CD4-positive, alpha-beta T cell treated with Interleukin-15 for 4 hours (primary cell): ENCODE measurements at places on chromosomes 16 and 17.

- no peak for DNase-seq
These were observed 3.8 kb downstream of the NKIRAS2 start for GRCh38 chr17:42023524-42024349.

GRCh38 chr17:46044286-46044928 is 45.4 kb downstream of the STH start:
- peak; percentile 59 for DNase-seq

DNA sequence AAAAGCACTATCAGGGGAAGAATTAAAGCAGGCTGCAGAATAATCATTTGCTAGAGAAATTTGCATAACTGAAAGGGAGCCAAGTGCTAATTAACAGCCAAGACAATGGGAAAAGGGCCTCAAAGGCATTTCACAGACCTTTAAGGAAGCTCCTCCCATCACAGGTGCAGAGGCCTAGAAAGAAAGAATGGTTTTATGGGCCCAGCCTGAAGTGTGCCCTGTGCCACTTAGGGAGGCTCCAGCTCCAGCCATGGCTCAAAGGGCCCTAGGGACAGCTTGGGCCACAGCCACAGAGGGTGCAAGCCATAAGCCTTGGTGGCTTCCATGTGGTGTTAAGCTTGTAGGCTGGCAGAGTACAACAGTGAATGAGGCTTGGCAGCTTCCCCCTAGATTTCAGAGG is 50.1 kb downstream of the RNF112 start:
- no peak for DNase-seq

DNA sequence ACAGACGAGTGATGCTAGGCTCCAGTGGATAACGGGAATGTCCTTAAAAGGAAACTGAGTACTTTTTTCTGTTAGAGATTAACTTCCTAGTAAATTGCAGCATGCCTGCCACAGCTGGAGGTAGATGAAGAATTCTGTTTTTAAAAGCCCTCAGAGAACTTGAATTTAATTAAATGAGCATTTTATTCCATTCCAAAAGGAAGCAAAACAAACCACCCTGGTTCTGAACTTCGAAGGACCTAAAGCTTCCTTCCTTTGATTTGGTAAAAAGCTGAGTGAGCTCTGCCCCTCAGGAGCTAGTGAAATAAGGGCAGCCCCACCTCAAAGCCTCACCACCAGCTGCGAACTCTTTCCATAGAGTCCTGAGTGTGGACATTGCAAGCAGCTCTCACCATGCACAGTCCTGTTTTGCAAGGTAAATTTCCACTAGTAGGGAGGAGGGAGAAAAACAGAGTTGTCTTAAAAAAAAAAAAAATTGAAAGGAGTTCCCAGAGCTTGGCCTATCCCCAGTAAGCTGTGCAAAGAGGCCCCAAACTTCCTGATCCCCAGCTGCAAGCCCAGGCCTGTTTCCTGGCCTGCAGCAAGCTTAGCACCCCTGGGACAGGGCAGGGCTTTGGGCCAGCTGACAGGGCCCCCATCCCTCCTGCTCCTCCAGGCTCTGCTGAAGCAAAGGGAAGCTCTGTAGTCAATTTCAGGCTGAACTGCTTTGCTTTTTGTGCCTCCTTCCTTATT is 11.2 kb downstream of the CHD9NB start:
- DNase-seq = no peak

- DNase-seq = no peak
These were observed 80.0 kb upstream of the HNF1B start for GRCh38 chr17:37824534-37825485.

- no peak for DNase-seq
These were observed 13.7 kb downstream of the B9D1 start for GRCh38 chr17:19348806-19349205.

GRCh38 chr16:30944352-30944751 is 4.5 kb upstream of the ORAI3 start:
- no peak for DNase-seq

DNA sequence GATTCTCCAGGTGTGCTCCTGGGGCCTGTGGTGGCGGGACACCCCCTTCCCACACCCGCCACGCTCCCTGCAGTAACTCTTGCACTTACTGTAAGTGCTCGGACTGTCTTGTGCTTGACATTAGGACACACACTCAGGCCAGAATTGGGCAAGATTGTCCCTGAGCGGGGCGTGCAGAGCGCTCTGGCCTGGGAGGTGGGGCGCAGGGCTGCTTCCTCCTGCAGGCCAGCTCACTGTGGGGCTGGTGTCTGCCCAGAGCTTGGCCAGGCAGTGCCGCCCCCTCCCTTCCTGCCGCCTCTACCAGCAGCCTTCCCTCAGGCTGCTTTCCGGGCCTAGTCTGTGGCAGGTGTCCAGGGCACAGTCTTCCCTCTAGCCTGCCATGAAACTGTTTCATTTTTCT is 6.1 kb upstream of the ATP6V0C start:
- DNase-seq = no peak
